ENCODE measurements at places on chromosomes 5 and 9.

GRCh38 chr5:122077366-122078115 is 518 bp downstream of the LOX start:
- DNase-seq: no peak

DNA sequence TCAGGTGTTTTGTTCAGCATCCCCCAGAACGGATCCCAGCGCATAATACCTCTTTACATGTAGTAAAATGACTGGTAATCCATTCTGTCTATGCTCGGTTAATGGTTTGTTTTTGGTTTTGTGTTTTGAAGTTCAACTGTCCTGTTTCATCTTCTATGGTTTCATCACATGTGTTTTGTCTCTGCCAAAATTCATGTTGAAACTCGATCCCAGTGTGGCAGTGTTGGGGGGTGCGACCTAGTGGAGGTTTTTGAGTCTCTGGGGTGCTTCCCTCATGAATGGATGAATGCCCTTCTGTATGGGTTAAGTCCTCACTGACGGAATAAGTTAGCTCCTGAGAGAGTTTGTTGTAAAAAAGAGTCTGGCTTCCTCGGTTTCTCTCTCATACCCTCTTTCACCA is 317.4 kb downstream of the KDM4C start:
- DNase-seq: no peak

GRCh38 chr9:129040113-129040643 is 3.8 kb downstream of the MIGA2 start:
- no peak for DNase-seq

- DNase-seq: no peak
Measured at GRCh38 chr5:169094586-169095409, 206.1 kb downstream of the SLIT3 start.

- no peak for DNase-seq
Measured at GRCh38 chr9:136949239-136949816, 2.7 kb upstream of the LCN12 start.

DNA sequence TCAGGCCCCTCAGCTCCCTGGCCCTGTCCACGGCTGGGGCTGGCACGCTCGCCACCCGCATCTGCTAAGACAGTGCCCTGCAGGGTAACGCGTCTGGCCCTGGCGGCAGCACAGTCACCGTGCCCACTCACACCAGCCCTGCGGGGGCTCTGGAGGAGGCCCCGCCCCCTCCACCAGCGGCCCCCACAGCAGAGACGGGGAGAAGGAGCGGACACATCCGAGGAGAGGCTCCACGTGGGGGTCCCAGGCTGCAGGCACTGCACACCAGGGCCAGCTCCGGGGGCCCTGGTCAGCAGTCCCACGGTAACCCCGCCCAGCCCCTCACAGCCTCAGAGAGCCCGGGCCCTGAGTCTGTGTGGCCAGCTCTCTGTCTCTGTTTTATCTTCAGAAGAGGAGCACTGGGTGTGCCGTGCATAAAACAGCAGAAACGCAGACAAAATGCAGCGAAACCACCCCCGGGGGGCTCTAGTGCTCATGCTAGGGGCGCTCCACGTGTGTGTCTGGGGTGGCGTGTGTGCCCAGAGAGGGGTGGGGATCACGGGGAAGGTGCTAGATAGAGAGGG is 47.5 kb upstream of the NRARP start:
- no peak for DNase-seq

GRCh38 chr9:35570709-35571504 is 34.2 kb upstream of the TESK1 start:
- DNase-seq: no peak

DNA sequence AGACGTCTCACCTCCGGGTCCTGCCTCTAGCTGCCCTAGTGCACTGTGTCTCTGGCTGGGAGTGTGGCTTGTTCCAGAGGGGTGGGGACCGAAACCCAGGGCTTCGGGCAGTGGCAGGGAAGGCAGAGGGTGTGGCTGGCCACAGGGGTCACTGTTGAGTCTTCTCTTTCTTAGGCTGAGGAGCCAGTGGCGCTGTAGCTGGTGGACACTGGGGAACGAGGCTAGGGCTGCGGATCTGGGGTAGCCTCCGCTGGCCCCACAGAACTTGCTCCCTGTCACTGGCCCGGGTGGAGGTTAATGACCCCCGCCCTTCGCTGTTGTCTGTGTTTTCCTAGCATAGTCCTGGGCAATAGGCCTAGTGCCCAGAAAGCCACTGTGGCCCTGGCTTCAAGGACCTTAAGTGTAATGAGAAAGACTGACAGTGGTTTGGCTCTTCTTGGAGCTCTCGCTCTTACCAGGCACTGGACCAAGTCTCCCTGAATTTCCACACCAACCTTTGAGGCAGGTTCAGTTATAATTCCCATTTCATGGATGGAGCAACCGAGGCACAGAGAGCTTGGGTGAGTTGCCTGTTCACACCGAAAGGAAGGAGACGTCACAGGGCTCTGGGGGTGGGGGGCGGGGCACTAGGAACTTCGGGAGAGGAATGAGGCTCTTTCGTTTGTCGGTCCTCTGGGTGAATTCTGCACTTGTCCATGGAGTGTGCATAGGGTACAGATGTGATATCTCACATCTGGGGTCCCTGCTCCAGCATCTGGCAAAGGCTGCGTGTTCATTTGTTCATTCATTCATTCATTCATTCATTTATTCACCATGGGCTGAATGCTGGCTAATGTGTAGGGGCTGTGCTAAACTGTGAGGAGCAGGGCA is 4.8 kb upstream of the IER5L start:
- DNase-seq: no peak

GRCh38 chr5:73431204-73431851 is 17.2 kb downstream of the FOXD1 start:
- no peak for DNase-seq

GRCh38 chr5:9863486-9863885 is 233.3 kb upstream of the TAS2R1 start:
- DNase-seq: no peak

GRCh38 chr9:5485378-5486085 is 24.8 kb upstream of the PDCD1LG2 start:
- DNase-seq: no peak

DNA sequence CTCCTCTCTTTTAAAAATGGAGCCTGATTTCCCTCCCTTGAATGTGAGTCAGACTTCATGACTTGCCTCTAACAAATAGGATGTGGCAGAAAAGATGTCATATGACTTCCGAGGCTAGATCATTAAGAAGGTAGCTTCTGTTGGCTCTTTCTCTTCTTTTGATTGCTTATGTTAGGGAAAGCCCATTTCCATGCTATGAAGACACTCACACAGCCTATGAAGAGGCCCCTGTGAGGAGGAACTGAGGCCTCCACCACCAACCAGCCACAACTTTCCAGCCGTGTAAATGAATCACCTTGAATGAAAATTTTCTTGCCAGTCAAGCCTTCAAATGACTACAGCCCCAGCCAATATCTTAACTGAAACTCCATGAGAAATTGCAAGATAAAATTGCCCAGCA is 413.4 kb downstream of the TMEM38B start:
- DNase-seq: no peak

DNA sequence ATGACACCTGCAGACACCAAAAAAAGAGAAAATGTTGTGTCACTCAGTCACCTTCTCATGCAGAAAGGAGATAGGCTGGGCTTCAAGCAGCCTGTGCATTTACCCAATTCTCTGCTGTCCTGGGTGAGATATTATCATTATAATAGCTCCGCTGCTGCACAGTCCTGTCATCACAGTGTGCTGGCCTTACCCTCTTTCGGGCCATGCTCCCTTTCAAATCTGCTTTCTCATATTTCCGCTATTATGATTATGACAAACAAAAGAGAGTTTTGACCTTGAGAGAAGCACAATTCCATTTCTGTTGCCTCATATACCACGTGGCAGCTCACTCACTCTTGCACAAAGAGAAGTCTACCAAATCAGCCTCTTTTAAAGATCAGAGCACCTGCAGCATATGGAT is 1350.1 kb upstream of the ACO1 start:
- DNase-seq: no peak

GRCh38 chr5:135271533-135272310 is 127.3 kb downstream of the MACROH2A1 start:
- DNase-seq: no peak

DNA sequence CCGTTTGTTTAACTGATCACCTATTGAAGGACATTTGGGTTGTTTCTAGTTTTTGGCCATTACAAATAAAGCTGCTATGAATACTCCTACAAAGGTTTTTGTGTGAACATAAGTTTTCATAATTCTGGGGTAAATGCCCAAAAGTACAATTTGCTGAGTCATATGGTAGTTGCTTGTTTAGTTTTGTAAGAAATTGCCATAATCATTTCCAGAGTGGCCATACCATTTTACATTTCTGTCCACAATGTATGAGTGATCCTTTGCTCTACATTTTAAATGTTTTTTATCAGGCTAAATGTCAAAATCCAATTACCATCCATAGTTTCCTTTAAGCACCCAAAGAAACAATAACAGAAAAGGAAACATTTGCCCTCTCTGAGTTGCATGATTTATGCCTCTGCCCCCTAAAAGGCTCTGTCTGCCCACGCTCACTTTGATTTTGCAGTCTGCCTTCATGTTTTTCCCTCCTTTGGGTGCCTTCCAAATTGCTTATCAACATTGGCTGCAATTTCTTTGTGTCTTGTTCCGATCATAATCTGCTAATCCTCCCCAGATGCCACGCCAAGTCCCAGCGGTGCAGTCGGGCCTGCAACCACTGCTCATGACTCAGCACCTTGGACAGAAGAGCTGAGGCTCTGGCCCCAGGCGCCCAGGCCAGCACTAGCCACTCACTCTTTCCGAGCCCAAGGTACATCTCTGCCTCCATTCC is 339.2 kb downstream of the PIK3R1 start:
- no peak for DNase-seq

DNA sequence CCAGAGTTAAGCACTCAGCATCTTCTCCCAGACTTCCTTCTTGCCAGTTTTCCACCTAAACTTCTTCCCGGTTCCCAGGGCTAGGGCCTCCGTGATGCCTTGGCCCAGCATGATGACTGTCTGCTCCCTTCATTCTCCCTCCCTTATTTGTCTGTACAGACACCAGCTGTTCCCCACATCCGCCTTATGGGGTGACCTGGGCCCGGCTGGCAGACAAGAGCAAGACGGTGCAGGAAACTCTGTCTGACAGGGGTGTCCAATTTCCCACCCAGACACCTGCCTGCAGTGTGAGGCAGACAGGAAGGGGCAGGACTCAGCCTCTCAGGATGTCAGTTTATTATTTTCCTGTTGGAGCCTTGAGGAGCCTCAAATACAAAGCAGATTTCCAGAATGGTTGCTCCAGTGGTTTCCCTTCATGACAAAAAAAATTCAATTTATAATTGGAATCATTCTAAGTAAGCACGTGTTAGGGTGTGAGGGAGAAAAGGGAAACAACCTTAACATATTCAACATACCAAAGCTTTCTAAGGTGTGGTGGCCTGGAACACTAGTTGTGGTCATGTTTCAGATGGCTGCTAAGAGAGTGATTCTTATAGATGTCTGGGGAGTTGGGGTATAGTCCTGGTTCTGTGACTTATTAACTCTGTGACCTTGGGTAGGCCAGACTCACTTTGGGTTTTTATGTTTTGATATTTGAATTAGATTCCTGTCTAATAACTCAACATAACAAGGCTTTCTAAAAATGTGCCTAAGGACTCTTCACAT is 234.5 kb downstream of the PAPPA start:
- no peak for DNase-seq

- no peak for DNase-seq
Measured at GRCh38 chr5:177576169-177576568, 15.8 kb upstream of the TMED9 start.

GRCh38 chr5:157266286-157267007 is 524 bp downstream of the CYFIP2 start:
- DNase-seq: no peak

DNA sequence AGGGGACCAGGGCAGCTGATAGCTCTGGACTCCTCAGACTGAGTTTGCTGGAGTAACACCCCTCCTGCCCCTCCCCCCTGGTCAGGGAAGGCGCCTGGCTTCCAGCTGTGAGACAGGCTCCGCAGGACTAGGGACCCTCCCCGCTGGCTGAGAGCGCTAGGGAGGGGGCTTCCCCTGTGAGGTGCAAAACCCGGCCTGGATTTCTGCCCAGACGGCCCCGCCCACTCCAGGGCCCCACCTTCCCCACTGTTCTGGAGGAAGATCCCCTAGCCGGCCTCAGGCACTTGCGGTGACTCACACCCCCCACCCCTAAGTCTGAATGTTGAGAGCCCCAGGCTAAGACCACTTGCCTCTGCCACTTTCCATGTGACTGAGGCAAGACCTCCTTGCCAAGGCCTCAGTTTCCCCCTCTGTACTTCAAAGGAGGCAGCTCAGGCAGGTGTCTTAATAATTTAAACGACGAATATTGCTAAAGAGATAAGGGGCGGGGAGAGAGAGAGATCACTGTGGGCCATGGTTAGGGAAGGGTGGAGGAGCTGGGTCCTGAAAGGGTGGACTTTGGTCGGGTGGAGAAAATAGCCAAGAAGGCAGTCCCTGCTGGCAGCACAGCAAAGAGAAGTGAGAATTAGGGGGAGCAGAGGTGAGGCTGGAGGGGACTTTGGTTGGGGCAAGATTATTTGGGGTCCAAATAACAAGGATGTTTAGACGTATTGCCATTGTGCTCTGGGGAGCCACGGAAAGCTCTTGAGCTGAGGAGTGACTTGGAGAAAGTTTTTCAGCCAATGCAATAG is 1.0 kb upstream of the DAB2IP start:
- no peak for DNase-seq

- no peak for DNase-seq
Measured at GRCh38 chr9:83981126-83981871, 694 bp downstream of the RMI1 start.

DNA sequence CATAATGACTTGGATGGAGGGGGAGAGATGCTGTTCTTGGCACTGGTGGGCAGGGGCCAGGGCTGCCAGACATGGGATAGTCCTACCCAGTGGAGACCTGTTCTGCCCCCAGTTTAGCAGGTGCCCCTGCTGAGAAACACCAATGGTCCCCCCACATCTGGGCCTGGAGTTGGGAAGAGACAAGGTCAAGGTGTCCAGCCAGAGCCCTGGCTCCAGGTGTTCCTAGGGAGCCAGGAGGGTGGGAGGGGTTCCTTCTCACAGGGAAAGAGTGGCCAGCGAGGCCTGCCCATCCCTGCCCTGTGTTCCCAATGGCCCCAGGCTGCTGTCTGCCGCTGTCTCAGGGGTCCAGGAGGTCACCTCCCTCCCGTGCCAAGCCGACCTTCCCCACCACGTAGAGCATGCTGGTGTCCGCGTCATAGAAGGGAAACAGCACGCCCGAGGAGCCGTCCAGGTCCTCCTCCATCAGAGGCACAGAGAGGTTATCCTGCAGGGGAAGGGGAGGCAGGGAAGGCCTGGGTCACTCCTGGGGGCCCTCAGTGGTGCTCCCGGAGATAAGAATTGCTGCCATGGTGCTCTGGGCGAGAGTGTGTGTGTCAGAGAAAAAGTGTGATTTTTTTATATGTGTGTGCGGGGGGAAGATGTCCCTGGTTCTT is 11.7 kb upstream of the TRIM14 start:
- no peak for DNase-seq

- DNase-seq: no peak
Measured at GRCh38 chr5:146342882-146343865, 4.5 kb downstream of the POU4F3 start.

- no peak for DNase-seq
Measured at GRCh38 chr5:38706376-38706775, 139.4 kb upstream of the OSMR start.

- no peak for DNase-seq
Measured at GRCh38 chr5:172664681-172665541, 23.8 kb downstream of the NEURL1B start.

GRCh38 chr5:10233505-10233904 is 16.2 kb downstream of the ATPSCKMT start:
- no peak for DNase-seq

- DNase-seq: no peak
Measured at GRCh38 chr9:114484854-114485443, 20.3 kb downstream of the WHRN start.

All from stimulated activated CD8-positive, alpha-beta memory T cell treated with anti-CD3 and anti-CD28 coated beads, Interleukin-4, amount 100 ng/mL, for 4 hours (primary cell).